ENCODE measurements at places on chromosomes 4 and X.

- no peak for DNase-seq
Measured at GRCh38 chrX:34629572-34629971, 27.5 kb downstream of the TMEM47 start.

GRCh38 chr4:28254003-28254402, 1393.4 kb downstream of the STIM2 start:
- DNase-seq, result no peak

DNA sequence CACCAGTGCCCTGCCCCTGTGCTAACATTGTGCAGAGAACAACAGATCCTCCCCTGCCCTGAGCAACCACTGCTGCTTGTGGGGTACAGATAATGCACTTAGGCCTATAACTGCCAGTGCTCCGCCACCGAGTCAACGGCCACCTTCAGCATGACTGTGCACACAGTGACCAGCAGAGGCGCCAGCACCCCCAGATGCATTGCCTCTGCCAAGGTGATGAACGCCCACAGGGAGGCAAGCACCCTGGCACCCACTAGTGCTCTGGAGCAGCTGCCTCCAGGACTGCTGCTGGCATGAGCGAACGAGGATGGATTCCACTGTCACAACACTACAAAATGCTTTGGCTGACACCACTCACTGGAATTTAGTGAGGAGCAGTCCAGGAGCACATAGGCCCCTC, 38.2 kb downstream of the SPIN2B start:
- no peak for DNase-seq

DNA sequence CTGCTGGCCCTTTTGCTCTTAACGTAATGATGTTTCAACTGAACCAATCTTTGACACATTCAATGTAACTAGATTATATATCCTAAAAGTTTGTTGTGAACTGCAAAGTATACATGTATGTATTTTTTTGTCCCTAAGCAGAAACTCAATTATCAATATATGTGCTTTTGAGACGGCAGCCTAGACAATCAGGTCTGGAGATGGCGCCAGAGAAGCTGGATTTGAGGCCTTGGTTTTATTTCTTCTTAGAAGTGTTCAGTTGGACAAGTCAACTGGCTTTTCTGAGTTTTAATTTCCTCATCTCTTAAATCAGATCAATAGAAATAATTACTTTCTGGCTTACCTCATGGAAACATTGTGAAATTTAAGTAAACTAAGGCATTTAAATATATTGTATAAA, 62.5 kb downstream of the DCAF8L1 start:
- no peak for DNase-seq

DNA sequence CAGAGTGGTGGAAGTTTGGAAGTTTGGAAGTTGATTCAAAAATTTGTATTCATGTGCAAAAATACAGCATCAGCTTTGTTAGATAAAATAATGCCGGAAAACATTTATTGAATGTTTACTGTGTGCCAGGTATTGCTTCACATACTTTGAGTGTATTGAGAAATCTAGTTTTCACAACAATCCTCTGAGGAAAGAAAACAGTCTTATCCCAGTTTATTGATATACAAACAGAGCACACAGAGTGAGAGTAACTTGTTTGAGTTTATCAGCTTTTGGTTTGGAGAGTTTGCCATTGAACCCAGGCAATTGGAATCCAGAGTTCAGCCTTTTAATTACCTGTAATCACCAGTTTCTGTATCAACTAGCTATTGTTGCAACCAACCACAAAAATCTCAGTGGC, 127.2 kb upstream of the RPS6KA3 start:
- DNase-seq, result no peak

DNA sequence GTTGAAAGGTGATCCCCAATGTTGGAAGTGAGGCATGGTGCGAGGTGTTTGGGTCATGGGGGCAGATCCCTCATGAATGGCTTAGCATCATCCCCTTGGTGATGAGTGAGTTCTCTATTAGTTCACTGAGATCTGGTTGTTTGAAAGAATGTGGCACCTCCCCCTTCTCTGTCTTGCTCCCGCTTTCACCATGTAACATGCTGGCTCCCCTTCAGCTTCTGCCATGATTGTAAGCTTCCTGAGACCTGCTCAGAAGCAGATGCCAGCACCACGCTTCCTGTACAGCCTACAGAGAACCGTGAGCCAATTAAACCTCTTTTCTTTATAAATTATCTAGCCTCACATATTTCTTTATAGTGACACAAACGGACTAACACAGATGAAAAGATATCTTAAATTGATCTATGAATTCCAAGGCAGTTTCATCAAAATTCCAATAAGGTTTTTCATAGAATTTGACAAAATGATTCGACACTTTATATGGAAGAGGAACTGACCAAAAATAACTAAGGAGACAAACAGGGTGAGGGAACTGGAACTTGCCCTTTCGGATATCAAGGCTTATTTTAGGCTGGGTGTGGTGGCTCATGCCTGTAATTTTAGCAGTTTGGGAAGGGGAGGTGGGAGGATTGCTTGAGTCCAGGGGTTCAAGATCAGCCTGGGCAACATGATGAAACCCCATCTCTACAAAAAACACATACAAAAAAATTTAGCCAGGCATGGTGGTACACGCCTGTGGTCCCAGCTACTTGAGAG, 56.9 kb upstream of the OGT start:
- no peak for DNase-seq

DNA sequence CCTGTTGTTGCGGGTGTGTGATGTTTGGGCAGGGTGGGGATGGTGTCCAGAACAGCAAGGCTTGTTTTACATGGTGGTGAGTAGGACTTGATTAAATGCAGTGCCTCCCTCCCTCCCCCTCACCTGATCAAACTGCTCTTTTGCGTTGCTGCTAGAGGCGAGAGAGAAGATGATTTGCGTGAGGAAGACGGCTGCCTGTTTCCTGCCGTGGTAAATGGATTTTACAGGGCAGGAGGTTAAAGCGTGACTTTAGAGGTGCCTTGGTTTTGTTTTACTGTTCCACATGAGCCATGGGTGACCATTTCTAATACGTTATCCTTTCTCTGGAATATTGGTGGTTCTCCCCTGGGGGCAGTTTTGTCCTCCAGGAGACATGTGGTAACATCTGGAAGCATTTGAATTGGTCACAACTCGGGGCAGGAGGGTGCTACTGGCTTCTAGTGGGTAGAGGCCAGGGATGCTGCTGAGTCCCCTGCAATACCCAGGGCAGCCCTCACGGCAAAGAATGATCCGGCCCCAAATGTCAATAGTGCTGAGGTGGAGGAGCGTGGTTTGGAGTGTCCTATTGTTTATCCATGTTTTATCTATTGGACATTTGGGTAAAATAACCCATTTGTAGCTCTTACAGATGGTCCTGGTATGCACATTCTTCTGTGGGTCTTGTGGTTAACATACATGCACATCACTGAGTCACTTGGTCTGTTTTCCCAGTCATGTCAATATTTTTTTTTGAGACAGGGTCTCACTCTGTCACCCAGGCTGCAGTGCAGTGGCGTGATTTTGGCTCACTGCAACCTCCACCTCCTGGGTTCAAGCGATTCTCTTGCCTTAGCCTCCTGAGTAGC, 73.7 kb downstream of the SHROOM2 start:
- DNase-seq, result no peak

- no peak for DNase-seq
Measured at GRCh38 chrX:69101683-69102251, 63.5 kb downstream of the PJA1 start.

DNA sequence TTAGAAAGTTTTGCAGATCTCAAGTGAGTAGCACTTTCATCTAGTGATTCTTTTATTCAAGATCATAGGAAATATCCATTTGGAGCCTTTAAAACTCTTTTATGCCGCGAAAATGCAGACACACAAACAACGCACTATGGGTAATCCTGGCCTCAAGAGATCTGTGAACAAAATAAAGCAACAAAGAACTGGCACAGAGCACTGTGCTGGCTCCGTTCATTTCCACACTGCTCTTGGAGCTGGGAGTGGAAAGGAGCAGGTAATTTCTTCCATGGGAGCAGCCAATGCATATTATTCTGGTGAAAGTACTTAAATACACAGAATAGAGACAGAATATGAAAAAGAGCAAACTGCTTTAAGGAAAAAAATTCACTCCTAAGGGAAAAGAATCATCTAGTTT, 172.7 kb upstream of the FRG1 start:
- DNase-seq, result no peak

DNA sequence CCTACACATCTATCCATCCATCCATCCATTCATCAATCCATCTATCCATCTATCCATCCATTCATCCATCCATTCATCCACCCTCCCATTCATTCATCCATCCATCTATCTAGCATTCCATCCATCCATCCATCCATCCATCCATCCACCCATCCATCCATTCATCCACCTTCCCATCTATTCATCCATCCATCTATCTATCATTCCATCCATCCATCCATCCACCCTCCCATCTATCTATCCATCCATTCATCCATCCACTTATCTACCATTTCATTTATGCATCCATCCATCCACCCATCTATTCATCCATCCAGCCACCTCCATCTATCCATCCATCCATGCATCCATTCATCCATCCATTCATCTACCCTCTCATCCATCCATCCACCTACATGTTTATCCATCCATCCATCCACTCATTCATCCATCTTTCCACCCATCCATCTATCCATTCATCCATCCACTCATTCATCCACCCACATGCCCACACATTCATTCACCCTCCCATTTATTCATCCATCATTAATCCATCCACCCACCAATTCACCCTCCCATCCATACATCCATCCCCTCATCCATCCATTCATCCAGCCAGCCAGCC, 258.5 kb downstream of the CRLF2 start:
- DNase-seq, result no peak

DNA sequence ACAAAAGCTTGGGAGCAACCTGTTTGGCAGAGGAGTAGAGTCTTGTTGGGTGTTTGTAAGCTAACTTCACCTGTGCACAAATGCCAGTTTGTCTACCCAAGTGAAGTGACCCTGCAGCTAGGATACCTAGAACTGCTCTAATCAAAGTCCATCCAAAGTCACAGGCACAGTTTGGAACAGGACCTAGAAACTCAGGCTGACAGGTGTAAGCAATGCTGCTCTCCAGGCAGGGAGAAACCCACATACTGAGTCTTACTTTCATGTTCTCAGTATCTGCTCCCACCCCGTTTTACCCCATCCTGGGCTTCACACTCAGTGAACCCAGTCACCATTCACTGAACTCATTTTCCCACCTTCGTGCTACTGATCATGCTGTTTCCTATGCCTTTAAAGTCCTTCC, 40.3 kb downstream of the MAML3 start:
- no peak for DNase-seq

DNA sequence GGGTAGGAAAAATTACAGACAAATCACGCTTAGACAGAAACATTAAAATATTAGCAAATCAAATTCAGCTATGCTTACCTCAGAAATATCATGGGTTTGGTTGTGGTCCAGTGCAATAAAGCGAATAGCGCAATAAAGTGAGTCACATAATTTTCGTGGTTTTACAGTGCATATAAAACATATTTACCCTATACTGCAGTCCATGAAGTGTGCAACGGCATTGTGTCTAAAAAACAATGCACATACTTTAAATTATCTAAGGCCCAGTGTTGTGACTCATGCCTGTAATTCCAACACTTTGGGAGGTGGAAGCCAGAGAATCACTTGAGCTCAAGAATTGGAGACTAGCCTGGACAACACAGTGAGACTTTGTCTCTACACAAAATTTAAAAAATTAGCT, 195.7 kb upstream of the IL1RAPL1 start:
- no peak for DNase-seq

GRCh38 chrX:34778916-34779315, 121.8 kb upstream of the TMEM47 start:
- DNase-seq, result no peak

DNA sequence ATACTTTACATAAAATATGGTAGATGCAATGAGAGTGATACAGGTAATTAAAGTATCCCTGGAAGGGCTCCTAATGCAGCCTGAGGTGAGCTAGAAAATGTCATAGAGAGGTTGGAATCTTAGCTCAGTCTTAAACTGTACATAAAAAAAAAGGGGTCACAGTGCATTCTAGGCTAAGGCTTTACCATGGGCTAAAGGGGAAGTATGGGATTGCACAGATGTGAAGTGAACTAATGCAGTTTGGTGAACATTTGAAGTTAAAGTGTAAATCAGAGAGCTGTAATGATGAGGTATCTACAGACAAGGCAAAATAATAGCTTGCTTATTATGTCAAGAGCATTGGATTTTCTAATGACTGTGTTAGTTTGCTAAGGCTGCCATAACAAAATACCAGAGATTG, 405.9 kb downstream of the ADGRL3 start:
- no peak for DNase-seq

- DNase-seq, result no peak
Measured at GRCh38 chr4:189823591-189823990, 117.1 kb upstream of the FRG1 start.

GRCh38 chr4:1630266-1630665, 53.8 kb downstream of the FAM53A start:
- no peak for DNase-seq

- DNase-seq, result no peak
Measured at GRCh38 chr4:6225469-6225868, 25.1 kb upstream of the JAKMIP1 start.

GRCh38 chr4:10740251-10740650, 55.7 kb upstream of the CLNK start:
- no peak for DNase-seq

- no peak for DNase-seq
Measured at GRCh38 chr4:61583696-61584095, 383.6 kb downstream of the ADGRL3 start.

- DNase-seq, result no peak
Measured at GRCh38 chr4:150117094-150117493, 38.8 kb downstream of the DCLK2 start.

DNA sequence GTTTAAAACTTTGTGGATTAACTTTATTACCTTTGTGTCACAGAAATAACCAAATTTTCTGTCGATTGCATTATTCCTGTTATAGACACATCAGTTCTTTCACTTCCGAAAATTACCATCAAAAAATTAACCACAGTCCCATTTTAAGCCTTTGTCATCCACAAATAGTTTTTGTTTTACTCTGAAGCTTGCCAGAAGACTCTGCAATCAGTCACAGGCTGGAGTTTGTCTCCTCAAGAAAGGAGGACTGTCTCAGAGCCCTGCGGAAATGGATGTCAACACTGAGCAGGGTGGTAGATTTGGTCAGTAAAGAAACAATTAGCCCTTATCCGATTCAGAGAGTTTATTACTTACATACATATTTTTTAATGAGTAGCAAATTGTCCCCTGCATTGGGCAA, 20.1 kb upstream of the TCEAL4 start:
- no peak for DNase-seq

DNA sequence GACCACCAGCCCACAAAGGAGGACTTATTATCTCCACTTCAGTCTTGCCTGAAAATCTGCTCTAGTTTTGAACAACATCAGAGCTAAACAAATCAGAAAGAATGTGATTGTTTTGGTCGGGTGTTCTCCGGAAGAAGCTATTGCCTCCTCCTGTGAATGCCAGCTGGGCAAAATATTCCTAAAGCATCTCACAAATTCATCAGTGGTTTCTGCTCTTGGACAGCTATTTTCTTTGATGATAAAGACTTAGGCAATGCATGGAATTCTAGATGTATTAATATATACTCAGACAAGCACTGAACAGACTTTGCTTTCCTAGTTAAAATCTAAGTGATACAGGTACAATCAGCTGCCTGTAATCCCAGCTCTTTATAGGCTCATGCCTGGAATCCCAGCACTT, 71.8 kb downstream of the ASMT start:
- no peak for DNase-seq

GRCh38 chr4:74097631-74098426, 1.2 kb downstream of the CXCL2 start:
- no peak for DNase-seq

Measured in activated gamma-delta T cell (primary cell).